SK-MEL-5 (cell line): ENCODE measurements at places on chromosomes 4 and X.

GRCh38 chr4:166003811-166004210 lies 130.8 kb downstream of the TLL1 start:
- no peak for DNase-seq

GRCh38 chrX:132786217-132786616 lies 172.2 kb downstream of the HS6ST2 start:
- no peak for DNase-seq

- no peak for DNase-seq
These were observed 23.9 kb downstream of the ACSL4 start for GRCh38 chrX:109709129-109709631.

GRCh38 chr4:76939184-76939583 lies 10.4 kb upstream of the SEPTIN11 start:
- no peak for DNase-seq

GRCh38 chr4:78656968-78657445 lies 105.4 kb downstream of the ANXA3 start:
- DNase-seq: no peak

- DNase-seq: no peak
These were observed 473.2 kb upstream of the TECRL start for GRCh38 chr4:64882311-64883086.

GRCh38 chrX:57906790-57907189 lies 3.5 kb downstream of the ZXDA start:
- DNase-seq: no peak

DNA sequence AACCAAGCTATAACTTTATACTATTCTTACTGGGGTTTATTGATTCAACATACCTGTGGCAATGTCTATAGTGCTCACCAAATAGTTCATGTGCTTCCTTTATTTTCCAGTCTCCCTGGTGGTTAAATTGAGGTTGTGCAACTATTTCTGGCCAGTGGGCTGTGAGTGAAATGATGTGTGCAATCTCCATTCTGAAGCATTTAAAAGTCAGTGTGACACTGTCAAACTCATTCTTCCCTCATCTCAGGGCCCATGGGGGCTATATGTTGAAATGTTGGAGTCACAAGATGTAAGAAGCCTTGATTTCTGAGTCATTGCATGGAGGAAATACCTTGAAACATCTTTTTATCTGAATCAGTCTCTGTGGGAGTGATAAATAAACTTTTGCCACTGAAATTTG lies 414.3 kb upstream of the RPS6KA3 start:
- DNase-seq: peak; percentile 2
